ENCODE measurements at places on chromosomes 6 and 20. TPM values are rescaled to one million over a fixed set of nuclear protein-coding genes. Genes with fewer than 3 reads are reported as not detected.

Gene CTAGE9
- not detected for total RNA-seq

Gene OR2J3
- not detected for total RNA-seq

Gene EDN1
- not detected for total RNA-seq

Gene CDH4
- 0.15 TPM for total RNA-seq

- no peak for DNase-seq
These were observed 185.7 kb downstream of the MTHFD1L start for GRCh38 chr6:151051164-151051563.

DNA sequence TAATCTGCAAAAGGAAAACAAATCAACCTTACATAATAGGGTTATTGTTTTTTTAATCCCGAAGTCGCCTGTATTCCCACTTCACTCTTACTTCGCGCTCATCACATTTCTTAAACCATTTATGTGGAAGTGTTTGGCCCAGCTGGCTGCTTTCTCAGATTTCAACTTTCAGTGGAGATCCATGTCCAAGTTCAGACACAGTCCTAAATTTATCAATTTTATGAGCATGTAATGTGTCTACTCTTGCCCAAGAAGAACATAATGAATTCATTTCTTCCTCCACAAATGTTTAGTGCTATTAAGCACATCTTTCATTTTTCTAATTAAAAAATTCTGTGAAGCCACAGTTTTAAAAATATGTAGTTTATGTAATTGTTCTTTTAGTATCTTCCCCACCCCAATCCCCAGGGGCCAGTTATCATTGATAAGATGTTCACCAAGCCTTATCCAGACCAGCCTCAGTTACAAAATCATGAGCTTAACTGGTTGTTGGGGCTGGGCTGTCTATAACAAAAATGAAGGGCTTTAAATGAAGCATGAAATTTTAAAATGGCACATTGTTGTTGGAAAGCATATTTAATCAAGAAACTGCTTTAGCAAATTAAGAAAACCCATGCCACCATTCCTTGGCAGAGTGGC is 151.7 kb downstream of the UST start:
- DNase-seq = no peak

DNA sequence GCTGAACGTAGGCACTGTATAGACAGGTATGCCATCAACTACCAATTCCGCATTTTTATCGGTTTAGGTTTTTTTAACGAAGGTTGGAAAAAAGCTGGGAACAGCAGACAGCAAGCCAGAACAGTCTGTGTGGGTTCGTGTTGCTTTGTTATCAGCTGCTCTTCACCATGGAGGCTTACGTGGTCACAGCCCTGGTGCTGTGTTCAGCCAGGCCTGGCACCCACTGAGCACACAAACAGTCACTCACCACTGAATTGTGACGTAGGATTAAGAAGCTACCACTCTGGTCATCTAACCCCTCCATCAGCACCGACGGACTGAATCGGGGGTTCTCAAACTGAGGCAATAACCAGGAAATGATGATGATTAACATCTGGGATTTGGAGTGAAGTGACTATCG is 13.2 kb downstream of the FAM210B start:
- DNase-seq = no peak

GRCh38 chr6:57127763-57128162 is 37.8 kb downstream of the ZNF451 start:
- DNase-seq = no peak

DNA sequence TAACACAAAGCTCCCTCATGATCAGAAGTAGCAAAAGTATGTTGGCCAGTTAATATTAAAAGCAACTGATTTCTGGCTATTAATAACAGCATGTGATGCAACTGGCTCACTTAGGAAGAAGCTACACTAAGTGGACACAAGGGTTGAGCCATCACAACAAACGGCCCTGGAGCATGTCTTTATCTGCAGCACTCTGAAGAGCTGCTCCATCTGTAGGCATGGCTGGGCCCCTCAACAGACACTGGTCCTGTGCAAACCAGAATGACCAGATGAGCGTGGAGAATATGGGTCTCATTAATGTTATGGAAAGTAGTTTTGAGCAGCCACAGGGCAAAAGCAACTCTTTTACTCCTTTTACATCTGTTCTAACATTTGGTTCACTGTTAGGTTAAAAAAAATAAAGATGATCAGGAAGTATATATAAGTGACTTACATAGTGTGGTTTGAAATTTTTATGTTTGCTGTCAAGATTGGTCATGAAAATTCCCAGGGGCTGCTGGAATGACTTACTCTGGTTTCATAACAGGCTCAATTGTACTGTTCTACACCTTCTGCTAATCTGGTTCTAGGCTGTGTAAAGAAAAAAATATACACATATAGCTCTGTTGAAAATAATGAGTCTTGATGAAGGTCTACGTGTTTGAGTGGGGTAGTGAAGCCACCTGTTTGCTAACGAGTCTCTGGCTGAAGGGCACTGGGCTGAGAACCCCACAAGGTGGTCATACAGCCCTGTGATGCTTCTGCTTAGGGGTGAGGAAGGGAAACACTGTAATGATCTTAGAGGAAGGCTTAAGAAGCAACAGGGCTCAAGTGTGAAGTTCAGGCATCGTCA is 58.1 kb downstream of the INSM1 start:
- no peak for DNase-seq

GRCh38 chr6:149545258-149545753 is 537 bp downstream of the PPIL4 start:
- DNase-seq = peak; percentile 69

DNA sequence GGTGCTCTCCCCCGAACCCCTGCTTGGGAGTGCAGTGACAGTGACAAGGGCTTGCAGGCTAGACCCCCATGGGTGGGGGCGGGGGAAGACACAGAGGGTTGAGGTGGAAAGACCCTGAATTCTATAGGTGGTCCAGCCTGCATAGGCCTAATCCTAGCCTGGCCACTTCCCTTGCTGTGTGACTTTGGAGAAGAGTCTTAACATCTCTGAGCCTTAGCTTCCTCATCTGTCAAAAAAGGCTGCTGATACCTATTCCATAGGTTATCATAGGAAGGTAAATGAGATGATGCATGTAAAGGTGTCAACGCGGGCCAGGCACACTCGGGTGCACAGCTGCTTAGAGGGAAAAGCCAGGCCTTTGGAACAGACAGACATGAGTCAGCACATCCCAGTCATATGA is 15.8 kb downstream of the BPIFB4 start:
- DNase-seq = no peak

GRCh38 chr6:79813143-79813850 is 134.1 kb downstream of the ELOVL4 start:
- DNase-seq = no peak

DNA sequence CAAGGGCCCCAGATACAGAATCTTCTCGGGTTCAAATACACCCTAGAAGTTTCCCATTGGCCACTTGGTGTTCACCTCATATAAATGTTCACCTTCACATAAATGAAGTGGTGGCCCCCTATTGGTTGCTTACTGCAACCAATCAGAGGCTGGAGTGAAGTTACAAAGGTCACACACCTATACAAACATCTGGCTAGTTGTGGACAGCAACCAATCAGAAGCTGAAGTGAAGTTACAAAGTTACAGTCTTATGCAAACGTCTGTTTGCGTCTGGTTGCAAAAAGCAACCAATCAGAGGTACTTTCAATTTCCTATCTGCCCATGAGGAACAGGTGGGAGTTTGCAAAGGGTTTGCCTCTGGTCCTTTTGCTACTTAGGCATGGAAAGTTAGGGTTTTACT is 206.5 kb upstream of the BMP2 start:
- DNase-seq = no peak

- DNase-seq = no peak
These were observed 297.1 kb downstream of the PRL start for GRCh38 chr6:21999741-22000140.

DNA sequence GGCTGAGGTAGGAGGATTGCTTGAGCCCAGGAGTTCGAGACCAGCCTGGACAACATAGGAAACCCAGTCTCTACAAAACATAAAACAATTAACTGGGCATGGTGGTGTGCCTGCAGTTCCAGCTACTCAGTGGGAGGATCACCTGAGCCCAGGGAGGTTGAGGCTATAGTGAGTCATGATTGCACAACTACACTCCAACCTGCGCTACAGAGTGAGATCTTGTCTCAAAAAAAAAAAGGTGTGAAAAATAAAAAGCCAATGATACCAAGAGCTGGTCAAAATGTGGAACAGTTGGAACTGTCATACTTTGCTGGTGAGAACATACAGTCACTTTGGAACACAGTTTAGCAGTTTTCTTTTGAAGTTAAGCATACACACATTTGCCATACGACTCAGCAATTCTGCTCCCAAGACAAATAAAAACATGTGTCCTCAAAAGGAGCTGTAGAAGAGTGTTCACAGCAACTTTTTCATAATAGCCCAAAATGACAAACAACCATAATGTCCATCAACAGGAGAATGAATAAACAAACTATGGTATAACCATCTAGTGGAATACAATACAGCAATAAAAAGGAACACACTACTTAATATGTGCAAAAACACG is 21.6 kb upstream of the FKBP5 start:
- no peak for DNase-seq

DNA sequence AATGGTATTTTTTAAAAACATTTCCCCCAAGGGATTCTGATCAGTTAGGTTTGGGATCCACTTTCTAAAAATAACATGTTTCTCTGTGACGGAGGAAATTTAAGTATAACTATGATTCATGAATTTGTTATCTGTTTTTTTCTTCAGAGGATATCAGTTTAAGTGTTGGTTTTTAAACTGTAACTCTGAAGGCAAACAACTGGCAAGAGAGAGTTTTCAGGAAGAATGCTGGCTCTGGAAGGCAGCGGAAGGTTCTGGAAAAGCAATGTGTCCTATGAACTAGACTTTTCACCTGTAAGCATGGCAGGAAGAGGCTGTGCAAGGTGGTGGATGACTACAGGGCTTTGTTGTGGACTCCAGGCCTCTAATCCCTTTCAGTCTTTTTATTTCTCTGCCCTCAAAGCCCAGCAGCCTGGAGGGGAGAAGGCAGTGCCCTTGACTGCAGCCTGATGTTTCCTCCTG is 153.1 kb downstream of the GMPR start:
- DNase-seq = no peak

DNA sequence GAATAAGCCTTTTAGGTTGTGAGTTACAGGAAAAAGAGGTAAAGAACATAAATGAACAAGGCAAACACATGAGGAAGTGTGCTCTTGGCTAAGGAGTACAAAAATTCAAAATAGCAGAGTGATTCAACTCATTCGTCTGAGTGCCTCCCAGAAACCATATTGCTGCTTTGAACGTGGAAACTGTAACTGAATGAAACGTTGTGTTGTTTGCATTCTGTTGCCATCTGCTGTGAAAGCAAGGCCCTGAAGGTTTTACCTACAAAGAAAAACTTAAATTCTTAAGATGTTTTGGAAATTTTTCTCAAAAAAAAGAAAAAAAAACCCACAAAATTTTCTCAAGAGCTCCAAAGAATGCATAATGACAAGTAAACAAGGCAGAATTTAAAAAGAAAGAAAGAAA is 375.4 kb upstream of the HS3ST5 start:
- DNase-seq = no peak

GRCh38 chr20:63747622-63748069 is 8.1 kb downstream of the SLC2A4RG start:
- DNase-seq = no peak

- DNase-seq = peak; percentile 53
These were observed 8.9 kb upstream of the MLN start for GRCh38 chr6:33812669-33813068.

Data from activated CD4-positive, alpha-beta memory T cell treated with anti-CD3 and anti-CD28 coated beads, Interleukin-2, amount 10 ng/mL, durations not matched to agents 7 days and 5 days (primary cell).